Neuronal stem cell (in vitro differentiated cells): ENCODE measurements at places on chromosomes 4 and X.

GRCh38 chrX:93242897-93243296, 430.5 kb downstream of the NAP1L3 start:
- DNase-seq, result no peak

DNA sequence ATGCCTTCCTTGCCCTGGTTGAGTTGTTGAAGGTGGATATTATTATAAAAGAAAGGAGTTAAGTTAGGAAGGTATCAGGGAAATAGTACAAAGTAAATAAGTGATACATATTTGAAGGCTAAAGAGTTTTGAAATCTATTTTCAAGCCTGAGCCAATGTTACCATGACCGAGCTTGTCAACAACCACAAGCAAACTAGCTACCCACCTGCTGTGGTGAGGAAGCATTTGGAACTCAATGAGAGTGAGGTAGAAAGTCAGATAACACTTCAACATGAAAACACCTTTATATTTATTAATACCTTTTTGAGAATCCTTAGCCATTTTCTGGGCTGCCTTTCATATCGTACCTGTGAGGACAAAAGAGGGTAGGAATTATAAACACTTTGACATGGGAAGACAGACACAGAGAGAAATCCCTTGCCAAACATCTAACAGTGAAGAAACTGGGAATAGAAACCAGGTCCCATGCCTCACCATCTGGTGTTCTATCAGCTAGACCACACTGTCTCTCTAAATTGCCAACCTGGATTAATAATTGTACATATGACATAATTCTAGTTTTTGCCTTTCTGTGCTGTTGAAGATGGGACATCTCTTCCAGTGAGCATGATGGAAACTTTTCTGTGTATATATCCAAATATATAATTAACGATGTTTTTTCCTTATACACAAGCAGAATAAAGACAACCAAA, 606.4 kb upstream of the NR3C2 start:
- DNase-seq, result no peak

GRCh38 chrX:115311601-115312001, 22.1 kb downstream of the LUZP4 start:
- DNase-seq, result no peak

GRCh38 chr4:122623637-122624166, 2.8 kb upstream of the IL21 start:
- DNase-seq, result no peak

DNA sequence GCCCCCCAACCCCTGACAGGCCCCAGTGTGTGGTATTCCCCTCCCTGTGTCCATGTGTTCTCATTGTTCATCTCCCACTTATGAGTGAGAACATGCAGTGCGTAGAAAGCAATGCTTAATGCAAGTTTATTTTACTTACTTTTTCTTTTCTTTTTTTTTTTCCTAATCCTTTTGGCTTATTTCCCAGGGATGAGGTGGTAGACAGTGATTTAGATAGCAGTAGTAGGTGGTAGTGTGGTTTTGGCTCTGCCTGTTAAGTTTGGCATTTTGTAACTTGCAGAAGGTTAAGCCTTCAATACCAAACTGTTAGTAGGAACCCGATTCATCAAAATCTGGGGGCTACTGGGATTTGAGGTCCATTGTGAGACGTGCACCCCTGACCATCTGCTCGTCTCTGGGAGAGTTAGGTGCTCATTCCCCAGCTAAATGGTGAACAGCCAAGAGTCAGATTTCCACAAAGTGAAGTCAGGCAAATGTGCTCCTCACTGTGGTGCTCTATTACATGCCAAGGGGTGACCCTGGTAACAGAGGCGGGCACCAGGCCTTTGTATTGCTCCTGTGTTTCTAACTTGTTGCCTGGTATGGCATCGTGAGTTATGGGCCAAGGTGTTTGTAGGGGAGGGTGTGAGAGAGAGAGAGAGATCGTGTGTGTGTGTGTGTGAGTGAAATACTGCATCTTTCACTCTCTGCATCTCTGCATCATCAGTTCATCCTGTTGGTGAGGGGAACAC, 70.3 kb downstream of the PHOX2B start:
- no peak for DNase-seq

DNA sequence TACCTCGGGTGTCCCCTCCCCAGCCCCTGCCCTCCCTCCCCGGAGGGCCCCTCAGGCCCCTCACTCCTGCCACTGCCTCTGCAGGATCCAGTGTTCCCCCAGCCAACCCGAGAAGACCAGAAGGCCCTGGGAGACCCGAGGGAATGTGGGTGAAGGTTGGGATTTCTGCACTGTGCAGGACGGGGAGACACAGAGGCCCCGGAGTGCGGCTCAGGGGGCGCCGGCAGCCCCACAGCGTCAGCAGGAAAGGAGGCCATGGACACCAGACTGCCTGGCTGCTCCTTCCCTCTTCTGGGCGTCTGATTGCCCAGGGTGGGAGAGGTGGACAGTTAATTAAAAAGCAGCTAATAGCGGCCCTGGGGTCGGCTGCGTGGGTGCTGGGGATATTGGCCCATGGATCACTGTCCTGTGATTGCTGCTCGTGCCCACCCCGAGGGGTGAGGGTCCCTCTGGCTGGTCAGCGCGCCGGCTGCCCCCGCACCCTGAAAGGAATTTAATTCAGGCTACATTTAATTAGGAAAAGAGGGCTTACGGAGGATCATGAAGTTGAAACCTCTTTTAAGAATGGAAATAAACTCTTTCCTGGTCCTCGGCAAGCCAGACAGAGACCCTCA, 57.8 kb upstream of the NKX1-1 start:
- no peak for DNase-seq

DNA sequence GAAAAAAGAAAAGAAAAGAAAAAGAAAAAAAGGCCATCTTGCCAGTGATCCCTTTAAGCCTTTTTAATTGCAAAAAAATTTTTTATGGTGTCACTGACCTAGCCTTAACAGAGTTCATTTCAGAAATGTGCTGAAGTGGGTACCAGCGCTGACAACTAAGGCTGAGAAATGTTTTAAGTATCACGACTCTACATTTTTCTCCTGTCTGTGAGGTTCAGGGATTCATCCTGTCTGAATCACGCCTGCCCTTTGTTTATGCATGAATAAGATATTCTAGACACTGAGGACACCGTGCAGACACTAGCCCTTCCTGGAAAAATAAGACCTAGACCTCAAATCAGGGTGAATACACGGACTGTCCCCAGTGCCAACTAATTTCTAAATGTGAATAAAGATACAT, 154.4 kb upstream of the NOCT start:
- no peak for DNase-seq
